ENCODE measurements at places on chromosomes 7 and 10.

DNA sequence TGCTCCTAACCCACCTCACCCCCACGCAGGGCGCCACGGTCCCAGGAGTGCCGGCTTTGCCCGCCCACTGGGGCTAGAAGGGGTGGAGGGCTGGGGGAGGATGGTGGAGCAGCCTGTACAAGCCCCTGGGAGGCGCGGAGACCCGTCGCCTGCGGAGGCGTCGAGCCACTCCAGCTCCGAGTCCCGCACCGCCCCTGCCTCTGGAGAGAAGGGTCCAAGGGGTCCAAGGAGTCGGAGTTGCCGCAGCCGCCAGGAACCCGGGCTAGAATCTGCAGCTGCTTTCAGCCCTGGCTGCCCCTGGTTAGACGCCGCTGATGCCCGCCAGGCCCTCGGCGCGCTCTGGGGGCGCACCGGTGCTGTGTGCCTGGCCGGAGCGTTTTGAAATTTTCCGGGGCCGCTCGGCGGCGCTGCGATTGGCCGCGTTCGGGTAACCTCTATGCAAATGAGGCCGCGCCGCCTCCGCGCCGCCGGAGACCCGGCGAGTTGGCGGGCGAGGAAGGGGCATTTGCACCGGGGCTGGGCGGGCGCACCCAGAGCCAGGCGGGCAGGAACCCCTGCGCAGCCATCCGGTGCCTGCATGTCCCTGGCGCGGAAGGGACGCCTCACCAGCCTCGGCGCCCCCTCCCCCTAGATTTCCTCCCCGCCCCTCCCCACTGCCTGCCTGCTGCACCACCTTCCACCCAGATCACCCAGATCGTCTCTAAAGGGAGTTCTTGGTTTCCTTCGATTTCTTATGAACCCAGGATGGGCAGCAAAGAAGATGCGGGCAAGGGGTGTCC lies at the start of gene HMX2:
TSS of gene HMX2 (plus strand) at position 502 of the 779 bp plus-strand sequence. CDS start at position 745, 243 bp downstream.
- no peak for DNase-seq

DNA sequence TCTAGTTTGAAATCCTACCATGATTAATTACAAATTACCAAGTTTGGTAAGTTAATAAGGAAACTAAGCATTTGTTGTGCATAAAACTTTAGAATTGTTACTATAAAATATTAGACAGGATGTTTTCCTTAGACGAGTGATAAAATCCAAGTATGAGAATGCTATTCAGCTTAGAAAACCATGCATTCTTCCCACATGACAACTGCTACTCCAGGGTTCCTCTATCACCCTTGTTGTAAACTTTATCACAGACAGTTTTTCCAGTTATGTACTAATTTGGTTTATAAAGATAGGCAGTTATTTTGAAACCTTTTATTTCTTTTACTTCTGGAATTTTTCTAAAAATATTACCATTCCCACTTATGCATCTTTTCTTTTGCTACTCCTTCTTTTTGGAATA lies 52.0 kb downstream of the SIRT1 start:
- DNase-seq: no peak

- no peak for DNase-seq
These were observed 683.1 kb upstream of the POM121L12 start for GRCh38 chr7:52352013-52352981.

GRCh38 chr10:121983852-121984251 lies 5.1 kb upstream of the TACC2 start:
- DNase-seq: no peak

GRCh38 chr10:36515319-36515718 lies 610.1 kb upstream of the ANKRD30A start:
- DNase-seq: no peak

- no peak for DNase-seq
These were observed 54.2 kb downstream of the DNAJC12 start for GRCh38 chr10:67783606-67784294.

DNA sequence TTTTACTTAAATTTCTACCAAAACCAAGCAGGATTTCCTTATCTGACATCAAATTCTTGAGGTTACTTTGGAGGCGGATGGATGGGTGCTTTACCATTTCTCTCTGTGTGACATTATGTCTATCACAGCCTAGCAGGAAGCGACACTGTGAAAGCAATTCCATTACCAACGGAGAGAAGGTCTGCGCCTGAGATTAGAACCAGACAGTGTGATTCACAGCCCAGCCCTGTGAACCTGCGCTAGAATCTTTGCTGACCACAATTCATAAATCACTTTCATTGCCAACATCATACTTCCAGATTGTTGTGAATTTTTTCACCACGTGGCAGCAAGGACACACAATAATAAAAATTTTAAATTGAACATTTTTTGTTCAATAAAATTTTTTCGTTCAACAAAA lies 126.5 kb downstream of the CUBN start:
- DNase-seq: peak; percentile 50

DNA sequence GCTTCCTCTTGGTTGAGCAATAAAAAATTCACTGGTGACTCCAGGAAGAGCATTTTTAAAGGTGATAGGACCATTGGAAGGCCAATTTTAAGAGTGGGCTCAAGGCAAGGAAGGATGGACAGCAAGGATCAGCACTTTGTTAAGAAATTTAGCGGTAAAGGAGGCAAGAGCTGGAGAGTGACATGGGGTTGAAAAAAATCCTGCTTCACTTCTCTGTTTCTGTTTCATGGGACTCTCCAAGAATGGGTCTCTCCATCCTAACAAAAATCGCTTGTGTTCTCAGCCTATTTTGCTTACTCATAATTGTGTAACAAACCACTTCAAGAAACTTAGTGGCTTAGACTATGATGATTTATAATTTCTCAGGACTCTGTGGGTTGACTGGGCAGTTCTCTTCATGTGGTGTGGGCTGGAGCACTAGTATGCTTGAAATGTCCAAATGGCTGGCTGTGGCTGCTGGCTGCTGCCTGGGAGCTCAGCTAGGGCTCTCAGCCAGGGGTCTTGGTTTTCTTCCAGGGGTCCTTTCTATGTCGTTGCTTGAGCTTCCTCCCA lies 59.8 kb upstream of the ZNRF2 start:
- DNase-seq: no peak

GRCh38 chr7:34165927-34166550 lies 260.7 kb downstream of the BMPER start:
- no peak for DNase-seq

- DNase-seq: no peak
These were observed 198.2 kb downstream of the MAD1L1 start for GRCh38 chr7:2034291-2035201.

DNA sequence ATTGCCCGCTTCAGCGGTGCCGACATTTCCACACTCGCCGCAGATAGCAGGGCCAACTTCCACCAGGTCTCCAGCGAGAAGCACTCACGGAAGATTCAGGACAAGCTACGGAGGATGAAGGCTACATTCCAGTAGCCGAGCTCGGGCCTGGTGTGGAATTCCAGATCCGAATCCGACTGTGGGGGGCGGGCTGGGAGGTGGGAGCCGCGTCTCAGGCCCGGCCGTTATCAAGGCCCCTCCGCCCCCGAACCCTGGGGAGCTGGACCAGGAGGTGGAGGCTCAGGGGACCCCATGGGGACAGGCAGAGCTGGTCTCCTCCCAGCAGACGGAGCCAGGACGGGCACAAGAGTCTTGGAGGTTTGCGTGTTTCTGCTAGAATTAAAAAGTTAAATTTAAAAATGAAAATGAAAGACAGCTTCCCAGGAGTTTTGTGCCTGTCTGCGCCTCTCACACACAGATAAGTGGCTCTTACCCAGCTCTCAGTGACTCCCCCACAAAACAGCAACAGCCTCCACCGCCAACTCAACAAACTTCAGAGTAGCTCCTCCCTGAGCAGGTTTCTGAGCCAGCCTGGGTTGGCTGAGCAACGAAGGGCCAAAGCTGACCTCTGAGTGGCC lies 5.2 kb upstream of the UTF1 start:
- no peak for DNase-seq

- DNase-seq: no peak
These were observed 28.6 kb upstream of the ST7 start for GRCh38 chr7:116924741-116925140.

GRCh38 chr7:99642027-99642426 lies 25.3 kb downstream of the ZSCAN25 start:
- DNase-seq: no peak

DNA sequence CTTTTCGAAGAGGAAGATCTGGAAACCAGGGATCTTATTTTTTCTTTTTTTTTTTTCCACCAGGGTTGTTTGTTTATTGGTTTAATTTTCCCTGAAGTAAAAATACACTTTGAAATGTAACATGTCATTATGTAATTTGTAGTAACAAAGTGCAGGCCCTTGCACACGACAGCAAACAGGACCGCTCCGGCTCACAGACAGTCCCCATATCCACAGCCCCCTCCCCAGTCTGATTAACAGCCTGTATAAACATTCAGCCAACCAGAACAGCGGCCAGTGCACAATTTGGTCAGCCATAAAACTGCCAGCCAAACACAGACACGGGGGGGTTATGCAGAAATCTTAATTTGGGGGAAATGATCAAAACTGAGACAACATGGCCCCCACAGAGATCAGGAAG lies 431.6 kb upstream of the NPVF start:
- DNase-seq: no peak

DNA sequence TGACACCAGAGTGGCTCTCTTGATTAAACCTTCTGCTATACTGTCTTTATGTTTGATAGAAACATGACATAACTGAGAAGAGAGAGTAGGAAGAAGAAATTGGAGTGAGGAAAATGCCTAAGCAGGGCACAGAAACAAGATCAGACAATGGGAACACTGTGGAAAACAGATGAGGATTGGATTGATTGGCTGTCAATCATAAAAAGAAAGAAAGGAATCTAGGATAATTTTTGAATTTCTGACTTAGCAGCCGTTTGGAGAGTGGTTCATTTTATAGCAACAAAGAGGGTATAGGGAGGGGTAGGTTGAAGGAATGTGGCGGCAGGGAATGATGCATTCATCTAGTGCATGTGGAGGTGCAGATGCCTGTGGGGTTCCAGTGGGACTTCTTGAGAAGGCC lies 7.8 kb downstream of the TEX47 start:
- DNase-seq: no peak

- DNase-seq: no peak
These were observed 97.6 kb downstream of the TCERG1L start for GRCh38 chr10:131213741-131214505.

DNA sequence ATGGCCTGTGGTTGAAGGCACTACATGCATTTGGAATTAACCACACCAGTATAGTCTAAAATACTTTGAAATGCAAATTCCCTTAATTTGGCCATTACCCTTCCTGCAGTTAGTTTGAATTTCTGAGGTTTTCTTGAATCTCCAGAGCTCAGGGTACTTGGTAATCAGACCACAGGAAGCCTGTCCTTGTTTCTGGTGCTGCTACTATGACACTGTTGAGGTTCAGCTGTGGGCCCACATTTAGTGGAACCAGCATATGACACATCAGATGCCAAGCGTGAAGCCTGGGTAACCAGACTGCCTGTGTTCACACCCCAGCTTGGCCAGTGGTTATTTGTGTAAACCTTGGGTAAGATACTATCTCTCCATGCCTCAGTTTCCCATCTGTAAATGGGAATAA lies 124.3 kb downstream of the SNX10 start:
- no peak for DNase-seq

DNA sequence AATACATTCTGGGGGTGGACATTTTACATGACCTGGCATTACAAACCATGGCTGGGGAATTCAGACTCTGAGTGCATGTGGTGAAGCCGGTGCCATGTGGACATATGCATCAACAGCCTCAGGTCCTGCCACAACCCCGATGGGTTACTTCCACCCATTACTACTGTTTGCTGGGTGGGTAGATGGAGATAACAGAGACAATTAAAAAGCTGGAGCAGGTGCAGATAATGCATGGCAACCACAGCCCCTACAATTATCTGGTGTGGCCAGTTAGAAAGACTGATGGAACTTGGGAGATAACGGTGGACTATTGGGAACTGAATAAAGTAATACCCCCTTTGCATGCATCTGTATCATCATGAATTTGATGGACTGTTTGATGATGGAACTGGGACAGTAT lies 21.6 kb upstream of the ADAMTS14 start:
- DNase-seq: no peak

- DNase-seq: no peak
These were observed 18.1 kb upstream of the DAGLB start for GRCh38 chr7:6465862-6466261.

DNA sequence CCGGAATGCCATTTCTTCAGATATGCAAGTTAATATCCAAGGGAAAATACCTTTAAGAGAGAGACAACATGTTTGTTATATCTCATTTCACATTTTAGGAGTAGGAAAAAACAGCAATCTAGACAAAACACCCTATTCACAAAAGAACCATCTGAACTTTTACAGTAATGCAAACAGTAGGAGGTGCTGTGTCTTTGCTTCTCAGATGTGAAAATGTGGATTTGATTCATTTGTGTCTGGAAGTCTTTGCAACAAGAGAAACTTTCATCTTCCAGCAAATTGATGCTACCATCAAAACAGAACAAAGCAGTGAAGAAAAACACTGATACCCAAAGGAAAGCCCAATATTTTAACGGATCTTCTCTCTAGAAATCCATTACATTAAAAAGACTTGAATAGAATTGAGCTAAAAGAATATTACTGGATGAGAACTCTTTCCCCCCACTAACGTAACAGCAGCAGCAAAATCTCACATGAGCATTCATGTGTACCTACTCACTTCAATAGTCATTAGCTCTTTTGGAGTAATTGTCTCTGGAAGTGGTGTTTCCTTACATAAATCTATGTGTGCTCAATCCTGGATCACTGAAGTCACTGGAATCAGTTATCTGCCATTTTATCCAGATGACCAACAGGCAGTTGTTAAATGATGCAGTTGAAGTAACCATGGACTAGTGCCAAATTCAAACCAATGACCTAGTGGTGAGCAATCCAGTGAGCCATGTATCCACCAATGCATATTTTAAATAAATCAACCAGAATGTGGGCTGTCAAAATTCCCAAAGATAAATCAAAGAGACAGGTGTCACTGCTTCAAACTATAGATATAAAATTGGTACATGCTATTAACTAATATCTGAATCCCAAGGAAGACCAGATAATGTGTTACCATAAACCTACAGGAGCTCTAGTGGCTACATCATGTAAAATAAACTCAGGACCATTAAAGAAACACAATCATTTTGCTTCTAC lies 1.8 kb downstream of the SEMA3C start:
- DNase-seq: no peak

DNA sequence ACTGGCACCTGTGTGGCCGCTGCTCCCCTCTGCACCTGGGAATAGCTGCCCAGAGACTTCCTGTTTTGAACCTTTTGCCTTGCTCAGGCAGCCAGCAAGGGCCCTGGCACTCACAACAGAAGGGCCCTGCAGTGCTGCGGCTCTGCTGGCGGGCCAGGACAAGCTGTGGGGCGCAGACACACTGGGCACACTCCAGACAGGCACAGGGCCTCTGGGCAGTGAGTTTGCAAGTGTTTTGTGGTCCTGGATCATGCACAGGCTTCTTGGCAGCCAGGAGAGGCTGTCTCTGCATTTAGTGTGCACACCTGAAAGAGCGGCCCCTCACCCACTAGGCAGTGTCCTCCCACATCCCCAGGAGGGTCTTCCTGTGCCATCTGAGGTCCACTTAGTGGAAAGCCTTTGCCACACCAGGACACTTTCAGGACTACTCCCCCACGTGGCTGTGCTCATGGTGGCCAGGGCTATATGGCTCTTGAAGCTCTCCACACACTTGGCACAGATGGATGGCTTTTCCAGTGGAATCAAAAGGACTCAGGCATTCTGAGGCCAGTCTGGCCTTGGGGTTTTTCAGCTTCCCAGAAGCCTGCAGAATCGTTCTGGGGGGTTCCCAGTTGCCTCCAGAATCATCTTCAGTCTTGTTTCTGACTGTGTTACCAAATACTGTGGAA lies 5.0 kb upstream of the ATP6V0E2 start:
- DNase-seq: no peak

Measured in stimulated activated CD4-positive, alpha-beta T cell treated with anti-CD3 and anti-CD28 coated beads, Interleukin-12 subunit alpha, Interleukin-12 subunit beta, amount 100 ng/mL, for 24 hours (primary cell).